ENCODE measurements at places on chromosomes 3 and 15. TPM values are rescaled to one million over a fixed set of nuclear protein-coding genes. Genes with fewer than 3 reads are reported as not detected.

DNA sequence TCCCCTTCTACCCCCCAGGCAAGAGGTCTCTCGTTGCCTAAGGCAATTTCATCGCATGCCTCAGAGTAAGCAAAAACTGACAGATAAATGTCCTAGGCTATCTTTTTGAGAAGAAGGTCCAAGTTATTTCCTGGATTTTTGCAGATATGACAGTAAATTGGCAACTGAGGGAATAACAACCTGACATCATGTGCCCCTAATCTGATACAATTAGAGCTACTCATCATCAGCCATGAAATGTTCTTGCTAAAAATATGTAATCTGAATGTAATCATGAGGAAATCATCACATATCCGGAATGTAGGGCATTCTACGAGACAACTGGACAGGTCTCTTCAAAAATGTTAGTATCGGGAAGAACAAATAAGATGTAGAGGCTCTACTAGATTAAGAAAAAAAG lies 44.1 kb downstream of the TNIK start:
- peaks cover 1% of the 10 kb centered on the region for H3K36me3 ChIP-seq
- H3K4me3 ChIP-seq: no peak overlapping the region
- no peaks in the 10 kb centered on the region for H3K27me3 ChIP-seq

DNA sequence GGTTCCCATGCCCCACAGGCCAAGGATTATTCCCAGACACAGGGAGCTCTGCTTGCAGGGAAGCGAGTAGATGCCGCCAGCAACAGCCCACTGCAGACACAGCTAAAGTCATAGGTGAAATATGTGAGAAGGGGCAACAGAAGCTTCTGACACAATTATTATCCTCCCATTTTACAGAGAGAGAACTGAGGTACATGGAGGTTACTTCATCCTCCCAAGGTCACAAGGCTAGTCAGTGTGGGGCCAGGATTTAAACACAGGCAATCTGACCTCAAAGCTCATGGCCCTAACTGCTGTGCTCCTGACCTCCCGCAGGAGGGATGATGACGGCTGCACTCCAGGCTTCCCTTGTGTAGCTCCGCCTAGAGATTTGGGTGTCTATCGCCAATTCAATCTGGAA lies 15.7 kb upstream of the FSIP1 start:
- peaks cover 23% of the 10 kb centered on the region for H3K27me3 ChIP-seq
- H3K4me1 ChIP-seq: no peaks in the 10 kb centered on the region
- H3K4me3 ChIP-seq: no peak overlapping the region
- H3K36me3 ChIP-seq: no peaks in the 10 kb centered on the region
- no peak for DNase-seq

DNA sequence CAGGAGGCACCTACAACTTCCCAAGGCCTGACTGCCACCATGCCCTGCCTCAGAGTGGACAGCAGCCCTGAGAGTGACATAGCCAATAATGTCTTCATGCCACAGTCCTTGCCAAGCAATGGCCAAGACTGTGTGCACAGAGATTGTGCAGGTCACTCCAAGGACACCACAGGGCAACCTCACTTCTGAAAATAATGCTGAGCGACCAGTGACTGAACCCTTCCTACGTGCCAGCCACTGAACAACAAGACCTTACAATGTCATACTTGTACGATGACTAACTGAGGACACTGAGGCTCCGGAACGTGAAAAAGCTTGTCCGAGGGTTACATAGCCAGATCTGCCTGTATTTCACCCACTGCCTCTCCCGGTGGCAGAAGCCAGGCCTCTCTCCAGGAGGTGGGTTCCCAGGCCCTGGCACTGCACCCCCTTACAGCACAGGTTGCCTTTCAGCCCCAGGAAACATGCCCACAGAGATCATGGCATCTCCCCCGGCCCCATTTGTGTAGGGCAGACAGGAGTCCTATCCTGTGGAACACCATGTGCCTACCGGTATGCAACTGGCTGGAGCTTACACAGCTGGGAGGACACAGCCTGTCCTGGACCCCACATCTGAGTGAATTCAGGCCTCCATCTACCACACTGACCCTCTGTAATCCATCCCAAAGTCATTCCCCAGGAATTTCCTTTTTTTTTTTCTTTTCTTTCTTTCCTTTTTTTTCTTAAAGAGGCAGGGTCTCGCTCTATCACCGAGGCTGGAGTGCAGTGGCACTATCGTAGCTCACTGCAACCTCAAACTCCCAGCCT lies 72.3 kb downstream of the SLC12A8 start:
- DNase-seq: no peak
- peaks cover 41% of the 10 kb centered on the region for H3K4me1 ChIP-seq
- H3K27me3 ChIP-seq: peaks cover 24% of the 10 kb centered on the region
- no peak overlapping the region for H3K4me3 ChIP-seq
- peak overlapping the region; percentile 7 for H3K27ac ChIP-seq

DNA sequence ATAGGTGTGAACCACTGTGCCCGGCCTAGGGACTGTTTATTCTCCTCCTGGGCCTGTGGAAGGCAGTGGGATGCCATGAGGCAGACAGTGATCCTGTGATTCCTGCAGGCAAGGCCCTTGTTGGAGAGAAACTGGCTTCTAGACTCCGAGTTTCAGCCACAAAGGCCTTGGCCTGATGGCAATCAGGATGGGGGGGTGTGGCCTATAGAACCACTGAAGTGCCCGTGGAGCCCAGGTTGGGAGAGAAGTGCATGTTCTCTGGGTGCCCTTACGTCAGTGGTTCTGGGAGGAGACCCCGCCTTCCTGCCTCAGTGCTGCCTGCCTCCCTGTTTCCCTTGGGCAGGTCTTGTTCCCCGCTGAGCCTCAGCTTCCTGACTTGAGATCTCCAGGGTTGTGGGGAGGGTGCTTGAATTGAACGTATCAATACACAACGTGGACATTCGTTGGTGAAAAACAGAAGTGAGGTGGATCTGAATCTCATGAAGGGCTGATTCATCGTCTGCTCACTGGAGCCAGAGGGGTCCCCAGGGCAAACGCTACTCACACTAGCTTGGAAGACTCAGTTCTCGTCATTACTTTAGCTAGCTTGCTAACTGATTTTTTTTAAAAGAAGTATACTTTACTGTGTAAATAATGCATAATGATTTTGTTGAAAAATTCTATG lies 31.8 kb downstream of the IRAK2 start:
- no peak for DNase-seq
- H3K36me3 ChIP-seq: no peaks in the 10 kb centered on the region
- peak overlapping the region; percentile 98 for H3K27ac ChIP-seq
- no peak overlapping the region for H3K4me3 ChIP-seq

GRCh38 chr15:29410338-29410737 lies 140.7 kb upstream of the NSMCE3 start:
- H3K4me1 ChIP-seq: no peaks in the 10 kb centered on the region
- H3K27ac ChIP-seq: no peak overlapping the region

DNA sequence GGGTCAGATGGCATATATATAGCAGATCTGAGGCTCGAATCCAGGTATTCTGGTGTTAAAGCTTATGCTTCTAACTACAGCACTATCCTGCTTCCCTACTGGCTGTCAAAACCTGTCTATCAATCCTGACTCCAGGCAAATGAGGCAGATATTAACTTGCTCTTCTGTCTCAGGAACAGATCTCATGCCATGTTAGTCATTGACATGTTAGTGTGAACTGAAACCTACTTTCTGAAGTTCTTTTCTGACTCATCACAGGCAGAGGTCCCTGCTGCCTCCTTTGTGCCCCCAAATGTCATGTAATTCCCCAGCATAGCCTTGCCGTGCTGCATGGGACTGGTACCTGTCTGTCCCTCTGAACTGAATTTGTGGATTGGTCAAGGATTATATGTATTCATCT lies 125.0 kb upstream of the SMAD3 start:
- H3K27me3 ChIP-seq: no peaks in the 10 kb centered on the region
- DNase-seq: peak; percentile 57
- no peaks in the 10 kb centered on the region for H3K36me3 ChIP-seq
- no peak overlapping the region for H3K4me3 ChIP-seq
- no peak overlapping the region for H3K27ac ChIP-seq

DNA sequence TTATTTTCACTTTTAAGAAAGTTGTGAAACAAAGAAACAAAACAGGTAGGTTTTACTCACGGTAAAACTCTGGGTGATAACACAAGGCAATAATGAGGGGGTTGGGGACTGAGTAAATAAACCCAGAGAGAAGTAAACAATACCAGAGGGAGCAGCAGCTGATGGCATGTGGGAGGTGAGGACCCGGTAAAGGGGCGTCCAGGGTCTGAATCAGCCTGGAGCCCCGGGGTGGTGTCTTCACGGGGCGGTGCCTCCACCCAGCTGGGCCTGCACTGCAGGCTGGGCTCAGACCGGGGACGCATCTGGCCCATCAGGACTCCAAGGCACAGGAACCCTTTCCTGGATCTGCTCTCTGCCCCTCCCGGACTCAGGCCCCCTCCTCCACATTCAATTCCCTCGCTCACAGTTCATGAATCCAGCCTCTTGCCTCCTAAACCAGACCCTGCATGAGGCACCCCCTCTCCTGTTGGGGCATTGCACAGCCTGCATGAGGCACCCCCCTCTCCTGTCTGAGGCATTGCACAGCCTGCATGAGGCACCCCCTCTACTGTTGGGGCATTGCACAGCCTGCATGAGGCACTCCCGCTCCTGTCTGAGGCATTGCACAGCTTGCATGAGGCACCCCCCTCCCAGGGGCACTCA lies 73.9 kb upstream of the MFGE8 start:
- H3K4me1 ChIP-seq: no peaks in the 10 kb centered on the region
- no peak overlapping the region for H3K4me3 ChIP-seq
- no peak overlapping the region for H3K27ac ChIP-seq
- no peaks in the 10 kb centered on the region for H3K36me3 ChIP-seq
- DNase-seq: no peak

GRCh38 chr3:191373327-191373726 lies 43.0 kb upstream of the UTS2B start:
- no peak overlapping the region for H3K4me3 ChIP-seq
- H3K4me1 ChIP-seq: peaks cover 3% of the 10 kb centered on the region
- peaks cover 2% of the 10 kb centered on the region for H3K36me3 ChIP-seq

DNA sequence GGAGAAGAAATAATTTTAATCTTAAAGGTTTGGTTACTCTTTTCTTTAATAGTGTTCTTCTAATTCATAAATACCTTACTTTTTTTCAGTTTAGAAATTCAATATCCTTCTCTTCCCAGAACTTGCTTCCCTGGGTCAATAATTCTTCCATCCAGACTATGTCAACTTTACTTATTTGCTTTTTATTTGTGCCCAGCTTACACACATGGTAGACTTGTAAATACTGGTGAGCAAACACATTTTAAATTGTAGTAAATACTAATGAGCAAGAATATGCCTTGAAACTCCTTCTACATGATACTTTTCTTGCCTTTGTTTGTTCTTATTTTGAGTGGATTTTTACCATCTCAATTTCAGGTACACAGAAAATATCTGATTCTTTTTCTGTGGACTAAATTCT lies 33.7 kb downstream of the SST start:
- no peaks in the 10 kb centered on the region for H3K36me3 ChIP-seq
- no peak overlapping the region for H3K4me3 ChIP-seq
- peaks cover 8% of the 10 kb centered on the region for H3K27me3 ChIP-seq
- no peak overlapping the region for H3K27ac ChIP-seq
- no peak for DNase-seq
- no peaks in the 10 kb centered on the region for H3K4me1 ChIP-seq

DNA sequence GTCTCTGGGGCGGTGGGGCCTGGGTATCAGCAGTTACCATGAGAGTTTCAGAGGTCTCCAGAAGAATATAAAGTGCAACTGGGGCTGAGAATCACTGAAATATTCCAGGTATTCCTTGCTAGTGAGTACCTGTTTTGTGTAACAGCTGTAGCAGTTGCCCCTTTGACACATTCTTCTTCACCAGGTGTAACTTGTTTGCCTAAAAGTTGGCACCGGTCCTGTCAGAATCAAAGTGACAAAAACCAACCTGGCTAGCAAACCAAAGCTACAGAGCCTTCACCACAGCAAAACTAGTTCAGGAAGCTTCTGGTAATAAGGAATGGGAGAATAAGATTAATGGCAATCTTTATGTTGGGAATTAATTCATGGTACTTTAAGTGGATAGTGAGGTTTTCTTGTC lies 296.0 kb downstream of the NAALADL2 start:
- no peak overlapping the region for H3K4me3 ChIP-seq
- no peaks in the 10 kb centered on the region for H3K36me3 ChIP-seq
- H3K27me3 ChIP-seq: no peaks in the 10 kb centered on the region
- no peak for DNase-seq
- H3K27ac ChIP-seq: no peak overlapping the region

PRKAR2A gene
- 32.1 TPM for total RNA-seq

CFAP92 gene
- 0.83 TPM for total RNA-seq

CACNA2D2 gene
- total RNA-seq: 1.6 TPM

LEKR1 gene
- 0.40 TPM for total RNA-seq

FRMD5 gene
- total RNA-seq: 0.23 TPM

CMTM8 gene
- total RNA-seq: 6.4 TPM
